ENCODE measurements at places on chromosomes 16 and 17.
A peak's percentile ranks its signal among the peaks of the same experiment; 100 is the strongest.

DNA sequence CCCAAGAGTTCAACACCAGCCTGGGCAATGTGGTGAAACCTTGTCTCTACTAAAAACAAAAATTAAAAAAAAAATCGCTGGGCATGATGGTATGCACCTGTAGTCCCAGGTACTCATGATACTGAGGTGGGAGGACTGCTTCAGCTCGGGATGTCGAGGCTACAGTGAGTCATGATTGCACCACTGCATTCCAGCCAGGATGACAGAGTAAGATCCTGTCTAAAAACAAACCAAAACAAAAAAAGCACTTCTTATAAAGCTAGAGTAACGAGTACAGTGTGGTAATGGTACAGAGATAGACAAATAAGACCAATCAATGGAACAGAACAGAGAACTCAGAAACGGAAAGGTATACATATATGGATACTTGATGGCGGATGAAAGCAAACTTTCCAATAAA lies 4.4 kb downstream of the NSMCE1 start:
- DNase-seq: no peak

GRCh38 chr17:16989953-16990860 lies 18.3 kb upstream of the TNFRSF13B start:
- no peak for DNase-seq

- DNase-seq: peak; percentile 62
Measured at GRCh38 chr17:28570716-28571360, 486 bp downstream of the PIGS start.

GRCh38 chr16:31711344-31711845 lies 162.2 kb upstream of the ZNF267 start:
- DNase-seq: no peak

DNA sequence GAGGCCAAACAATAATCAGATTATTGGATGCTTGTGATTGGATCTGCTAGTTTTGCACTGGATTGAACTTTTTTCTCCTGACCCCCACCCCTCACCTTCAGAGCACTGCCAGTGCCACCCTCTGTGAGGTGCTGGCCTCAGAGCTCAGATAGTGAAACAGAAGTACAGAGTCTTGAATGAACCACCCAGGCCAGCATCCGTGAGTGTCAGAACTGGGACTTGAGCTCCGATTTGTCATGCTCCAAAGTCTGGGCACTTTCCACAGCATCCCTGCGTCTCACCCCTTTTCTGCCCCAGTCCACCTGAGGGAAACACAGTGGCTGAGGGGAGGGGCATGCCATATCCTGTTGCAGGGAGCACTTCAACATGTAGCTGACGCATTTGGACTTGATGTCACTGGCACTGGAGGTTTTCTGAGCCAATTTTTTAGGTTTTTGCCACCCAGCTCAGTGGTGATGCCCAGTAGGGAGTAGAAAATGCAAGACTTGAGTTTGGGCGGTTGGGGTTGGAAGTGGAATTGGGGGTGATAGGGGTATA lies 47.3 kb downstream of the SMPD3 start:
- DNase-seq: no peak

- no peak for DNase-seq
Measured at GRCh38 chr17:81400996-81401722, 5.9 kb downstream of the BAHCC1 start.

DNA sequence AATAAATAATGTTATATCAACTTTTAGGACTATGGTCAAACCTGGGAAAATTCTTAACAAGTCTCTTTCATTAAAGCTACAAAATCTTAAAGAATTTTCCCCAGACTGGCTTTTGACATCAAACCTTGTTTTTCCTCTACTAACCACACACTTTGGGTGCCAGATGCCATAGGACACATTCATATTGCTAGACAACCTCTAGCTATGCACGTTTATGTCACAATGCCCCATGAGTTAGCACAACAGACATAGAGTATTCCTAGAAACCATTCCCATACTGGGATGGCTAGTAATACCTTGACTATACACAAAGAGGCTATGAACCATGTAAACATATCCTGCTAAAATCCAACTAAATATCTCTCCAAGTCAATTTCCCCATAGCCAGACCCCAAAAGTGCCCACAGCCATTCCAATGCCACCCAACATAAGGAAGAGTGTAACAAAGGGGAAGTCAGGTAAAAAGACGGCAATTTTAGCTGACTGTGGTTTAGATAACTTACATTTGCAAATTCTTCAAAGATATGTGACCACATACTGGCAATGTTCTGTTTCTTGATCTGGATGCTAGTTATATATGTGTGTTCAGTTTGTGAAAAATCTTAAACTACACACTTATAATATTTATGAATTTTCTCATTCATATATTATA lies 23.4 kb downstream of the SMURF2 start:
- no peak for DNase-seq

- DNase-seq: no peak
Measured at GRCh38 chr17:56982312-56982711, 4.4 kb downstream of the SCPEP1 start.

DNA sequence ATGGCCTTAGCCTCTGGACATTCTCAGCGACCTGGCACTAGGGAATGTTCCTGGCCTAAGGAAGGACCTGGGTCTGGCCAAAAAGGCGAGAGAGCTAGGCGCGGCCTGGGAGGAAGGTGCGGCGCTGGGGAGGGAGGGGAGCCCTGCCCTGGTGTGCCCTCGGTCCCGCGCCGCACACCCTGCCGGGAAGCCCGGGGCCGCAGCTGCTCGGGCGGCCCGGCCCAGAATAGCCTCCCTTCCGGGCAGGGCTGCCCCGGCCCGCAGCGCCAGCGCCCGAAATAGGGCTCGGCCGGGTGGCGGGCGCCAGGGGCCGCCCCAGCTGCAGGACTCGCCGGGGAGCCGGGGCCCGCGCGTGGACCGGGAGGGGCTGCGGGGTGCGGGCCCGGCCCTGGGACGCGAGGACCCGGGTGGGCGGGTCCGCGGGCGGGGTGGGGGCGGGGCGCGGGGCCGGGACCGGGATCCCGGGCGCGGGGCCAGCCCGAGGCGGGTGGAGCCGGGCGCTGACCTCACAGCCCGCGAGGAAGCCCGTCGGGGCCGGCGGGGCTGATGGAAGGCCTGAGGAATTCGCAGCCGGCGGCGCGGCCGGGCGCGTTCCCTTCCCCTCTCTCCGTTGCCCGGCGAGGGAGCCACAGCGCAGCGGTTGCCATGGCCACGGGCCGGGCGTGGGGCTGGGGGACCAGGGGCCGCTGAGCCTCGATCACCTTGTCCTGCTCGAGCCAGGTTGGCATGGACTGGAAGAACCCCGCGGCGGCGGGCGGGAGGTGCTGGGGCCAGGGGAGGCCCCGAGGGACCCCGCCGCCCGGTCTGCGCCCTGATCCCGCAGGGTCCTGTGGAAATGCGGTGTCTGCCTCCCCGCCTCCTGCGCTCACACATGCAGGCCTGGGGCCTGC lies 18.1 kb downstream of the SOCS3 start:
- peak; percentile 87 for DNase-seq

DNA sequence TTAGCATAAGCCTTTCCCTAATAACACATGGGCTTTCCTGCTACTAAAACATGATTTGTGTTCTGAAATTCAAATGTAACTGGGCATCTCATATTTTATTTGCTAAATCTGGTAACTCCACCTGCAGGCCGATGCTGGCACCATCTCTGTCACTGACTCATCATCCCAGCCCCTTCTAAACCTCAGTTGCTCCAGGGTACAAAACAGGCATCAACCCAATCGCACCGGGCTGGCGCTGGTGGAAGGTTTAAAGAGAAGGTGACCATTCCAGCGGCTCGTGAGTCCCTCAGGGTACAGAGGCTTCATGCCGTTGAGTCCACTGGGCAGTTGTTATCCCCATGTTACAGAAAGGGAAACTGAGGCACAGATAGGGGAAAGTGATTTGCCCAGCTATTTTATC lies 27.1 kb downstream of the PPL start:
- DNase-seq: no peak

DNA sequence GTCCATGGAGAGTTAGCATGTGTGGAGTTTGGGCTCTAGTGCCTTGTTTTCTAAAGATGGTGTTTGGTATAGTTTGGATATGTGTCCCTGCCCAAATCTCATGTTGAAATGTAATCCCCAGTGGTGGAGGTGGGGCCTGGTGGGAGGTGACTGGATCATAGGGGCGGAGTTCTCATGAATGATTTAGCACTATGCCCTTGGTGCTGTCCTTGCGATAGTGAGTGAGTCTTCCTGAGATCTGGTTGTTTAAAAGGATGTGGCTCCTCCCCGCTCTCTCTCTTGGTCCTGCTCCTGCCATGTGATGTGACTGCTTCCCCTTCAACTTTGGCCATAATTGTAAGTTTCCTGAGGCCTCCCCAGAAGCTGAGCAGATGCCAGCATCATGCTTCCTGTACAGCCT lies 8.9 kb upstream of the ZNF19 start:
- DNase-seq: no peak

- DNase-seq: no peak
Measured at GRCh38 chr17:16374146-16374938, 6.5 kb upstream of the UBB start.

DNA sequence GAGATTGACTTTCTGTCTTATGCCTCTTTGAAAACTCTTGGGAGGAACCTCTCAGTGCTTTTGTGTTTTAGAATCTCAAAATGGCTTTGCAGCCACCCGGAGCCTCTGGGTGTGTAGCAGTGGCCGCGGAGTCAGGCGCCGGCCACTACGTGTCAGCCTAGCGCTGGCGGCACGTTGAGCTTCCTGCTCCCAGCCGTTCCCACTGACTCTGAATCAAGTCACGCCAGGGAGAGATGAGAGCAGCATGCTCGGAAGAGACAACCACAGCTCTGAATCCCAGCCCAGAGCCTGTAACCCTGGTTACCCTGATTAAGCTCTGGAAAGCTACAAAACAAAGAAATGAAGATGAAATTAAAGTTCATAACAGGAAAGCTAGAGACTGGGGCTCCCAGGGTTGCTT lies 97.4 kb upstream of the CACNG5 start:
- DNase-seq: peak; percentile 33

GRCh38 chr16:15966836-15967546 lies 17.6 kb downstream of the ABCC1 start:
- no peak for DNase-seq

GRCh38 chr16:67428146-67428731 lies 2.7 kb upstream of the HSD11B2 start:
- DNase-seq: peak; percentile 68

DNA sequence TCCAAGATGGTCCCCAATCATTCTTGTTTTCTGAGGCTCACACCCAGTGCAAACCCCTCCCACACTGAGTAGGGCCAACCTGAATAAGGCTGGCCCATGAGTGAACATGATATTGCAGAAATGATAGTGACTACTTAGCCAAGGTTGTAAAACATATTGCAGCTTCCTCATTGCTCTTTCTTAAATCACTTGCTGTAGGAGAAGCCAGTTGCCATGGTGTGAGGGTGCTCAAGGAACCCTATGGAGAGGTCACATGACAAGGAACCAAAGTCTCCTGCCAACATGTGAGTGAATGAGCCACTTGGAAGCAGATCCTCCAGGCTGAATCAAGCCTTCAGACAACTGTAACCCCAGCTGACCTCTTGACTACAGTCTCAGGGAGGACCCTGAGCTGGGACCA lies 191.4 kb downstream of the RGS9 start:
- no peak for DNase-seq

DNA sequence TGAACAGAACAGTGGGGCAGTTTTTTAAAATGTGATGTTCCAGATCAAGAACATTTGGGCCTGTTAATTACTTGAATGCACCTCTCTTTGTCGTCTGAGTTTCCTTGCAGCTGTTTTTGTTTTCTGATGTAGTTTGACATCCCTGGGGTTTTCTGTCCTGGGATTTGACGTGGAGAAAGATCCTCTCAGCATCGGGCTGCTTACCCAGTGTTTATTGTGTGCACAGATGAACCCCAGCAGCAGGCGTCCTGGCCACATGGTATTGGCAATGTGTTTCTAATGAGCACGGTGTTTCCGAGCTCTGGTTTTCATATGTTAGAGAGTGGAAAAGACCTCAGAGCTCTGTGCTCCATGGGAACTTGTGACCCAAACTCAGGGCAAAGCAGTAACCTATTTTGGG lies 191.1 kb upstream of the IRX3 start:
- DNase-seq: no peak

- no peak for DNase-seq
Measured at GRCh38 chr16:24855678-24856077, 9.9 kb downstream of the SLC5A11 start.

- DNase-seq: no peak
Measured at GRCh38 chr17:5794881-5795506, 210.7 kb upstream of the NLRP1 start.

DNA sequence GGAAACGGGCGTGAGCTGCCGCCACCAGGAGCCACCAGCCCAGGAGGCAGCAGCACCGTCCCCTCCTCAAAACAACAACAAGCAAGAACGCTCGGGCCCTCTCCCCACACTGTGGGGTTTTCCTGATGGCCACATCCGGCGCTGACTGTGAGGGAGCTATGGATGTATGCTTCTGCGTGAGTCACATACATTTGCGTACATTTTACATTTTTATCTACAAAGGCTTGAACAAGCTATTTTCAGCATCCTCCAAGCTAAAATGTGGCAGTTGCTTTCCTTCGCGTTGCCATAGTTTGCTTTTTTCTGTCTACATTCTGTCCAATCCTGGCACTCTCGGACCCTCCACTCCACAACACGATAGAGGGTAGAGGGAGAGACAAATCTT lies 2.0 kb upstream of the ABR start:
- DNase-seq: no peak

DNA sequence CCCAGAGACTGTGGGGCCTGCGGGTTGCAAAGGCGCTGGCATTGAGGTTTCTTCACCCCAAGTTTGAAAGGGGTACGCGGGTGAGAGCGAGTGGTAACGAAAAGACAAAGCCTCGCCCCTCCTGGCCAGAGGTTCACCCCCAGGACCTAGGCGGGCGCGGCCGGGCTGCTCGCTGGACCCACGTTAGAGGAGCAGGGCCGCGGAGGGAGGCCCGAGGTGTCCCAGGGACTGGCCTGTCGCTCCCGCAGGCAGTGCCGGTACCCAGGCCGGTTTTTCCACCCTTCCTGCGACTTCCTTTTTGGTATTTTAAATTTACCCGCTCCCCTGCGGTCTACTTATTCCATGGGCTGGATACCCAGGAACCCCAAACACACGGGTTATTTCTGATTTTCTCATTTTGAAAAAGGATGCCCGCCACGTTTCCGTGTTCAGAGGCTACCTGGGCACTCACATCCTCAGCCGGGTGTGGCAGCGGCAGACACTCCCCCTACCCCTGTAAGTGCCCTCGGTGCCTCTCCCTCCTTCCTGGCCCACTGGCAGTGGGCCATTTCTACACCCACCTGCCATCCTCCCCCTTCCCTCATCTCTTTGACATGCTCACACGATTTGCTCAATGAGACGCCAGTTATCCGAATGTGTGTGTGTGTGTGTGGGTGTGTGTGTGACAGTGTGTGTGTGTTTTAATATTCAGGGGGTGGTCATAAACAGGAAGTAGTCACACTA lies 1.6 kb upstream of the FOXL1 start:
- DNase-seq: no peak

- no peak for DNase-seq
Measured at GRCh38 chr16:71303938-71304337, 14.7 kb upstream of the CMTR2 start.

- DNase-seq: peak; percentile 97
Measured at GRCh38 chr17:79836972-79837887, 2.0 kb downstream of the CBX4 start.

DNA sequence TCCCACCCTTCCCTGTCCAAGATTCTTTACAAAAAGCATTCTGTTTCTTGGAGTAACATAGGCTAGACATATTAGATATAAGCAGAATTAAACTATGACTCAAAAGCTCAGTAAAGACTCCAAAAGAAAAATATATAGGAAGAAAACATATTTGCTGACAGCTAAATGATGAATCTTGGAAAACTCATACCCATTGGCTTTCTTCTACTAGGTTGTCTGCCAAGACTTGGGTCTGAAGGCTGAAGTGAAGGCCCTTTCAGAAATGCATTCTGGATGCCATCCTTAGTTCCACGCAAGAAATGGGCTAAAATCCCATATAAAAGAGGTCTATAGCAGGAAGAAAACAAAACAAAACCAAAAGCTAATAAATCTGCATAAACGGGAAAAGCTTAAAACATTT lies 15.1 kb downstream of the CEP20 start:
- no peak for DNase-seq

Measured in T47D (cell line).